Chondrocyte (in vitro differentiated cells): ENCODE measurements at places on chromosomes 4 and X.

DNA sequence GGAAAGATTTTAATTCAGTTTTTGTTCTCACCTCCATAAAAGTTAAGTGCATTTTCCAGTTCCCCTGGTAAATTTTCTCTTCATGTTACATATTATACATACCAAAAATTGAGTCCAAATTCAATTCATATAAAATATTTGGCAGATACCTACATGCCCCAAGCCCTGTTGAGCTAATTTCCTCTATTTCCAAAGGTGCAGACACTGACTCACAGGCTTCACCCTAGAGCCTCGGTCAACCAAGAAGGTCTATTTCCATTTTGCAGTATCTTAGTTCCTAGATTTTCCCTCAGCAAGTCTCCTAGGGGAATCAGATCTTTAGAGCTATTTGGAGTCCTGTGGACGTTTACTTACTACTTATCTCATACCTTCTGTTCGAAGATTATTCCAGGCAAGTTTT is 174.4 kb downstream of the TSPAN5 start:
- no peak for DNase-seq
- peak overlapping the region; percentile 57 for H3K27ac ChIP-seq
- no peak overlapping the region for H3K4me3 ChIP-seq

GRCh38 chrX:149527705-149528104 is 13.1 kb upstream of the EOLA1 start:
- H3K4me1 ChIP-seq: no peaks in the 10 kb centered on the region
- H3K4me3 ChIP-seq: no peak overlapping the region
- H3K27ac ChIP-seq: no peak overlapping the region

DNA sequence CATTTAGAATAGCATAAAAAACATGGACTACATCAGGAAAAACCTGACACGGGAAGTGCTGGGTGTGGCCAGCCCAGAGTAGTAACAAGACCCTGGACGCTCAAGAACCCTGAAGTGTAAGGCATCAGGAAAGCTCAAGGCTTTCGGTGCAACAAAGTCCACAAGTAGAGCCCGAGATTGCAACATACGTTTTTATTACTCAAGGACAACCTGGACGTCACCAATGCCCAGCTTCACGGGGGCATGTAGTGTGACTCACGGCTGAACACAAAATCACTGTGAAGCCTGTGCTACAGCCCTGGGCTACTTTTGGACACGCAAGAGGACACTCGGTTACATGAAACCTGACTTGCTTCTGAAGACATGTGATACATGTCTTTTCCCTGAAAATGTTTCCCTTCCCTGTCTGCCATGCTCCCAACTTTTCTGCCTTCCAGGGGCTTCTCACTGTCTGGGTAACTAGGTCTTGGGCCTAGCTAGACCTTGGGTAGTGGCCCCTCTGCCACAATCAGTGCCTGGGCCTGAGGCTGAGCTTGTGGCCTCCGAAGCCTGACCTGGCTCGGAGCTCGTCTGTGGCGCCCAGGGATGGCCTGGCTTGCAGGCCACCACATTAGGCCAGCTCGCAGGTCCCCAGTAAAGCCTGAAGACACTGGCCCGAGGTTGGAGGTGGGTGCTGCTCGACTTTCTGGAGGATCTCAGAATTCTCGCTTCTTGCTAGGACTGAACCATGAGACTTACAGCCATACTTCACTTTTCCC is 9.2 kb downstream of the IRAK1 start:
- no peaks in the 10 kb centered on the region for H3K27me3 ChIP-seq
- peaks cover 8% of the 10 kb centered on the region for H3K36me3 ChIP-seq

DNA sequence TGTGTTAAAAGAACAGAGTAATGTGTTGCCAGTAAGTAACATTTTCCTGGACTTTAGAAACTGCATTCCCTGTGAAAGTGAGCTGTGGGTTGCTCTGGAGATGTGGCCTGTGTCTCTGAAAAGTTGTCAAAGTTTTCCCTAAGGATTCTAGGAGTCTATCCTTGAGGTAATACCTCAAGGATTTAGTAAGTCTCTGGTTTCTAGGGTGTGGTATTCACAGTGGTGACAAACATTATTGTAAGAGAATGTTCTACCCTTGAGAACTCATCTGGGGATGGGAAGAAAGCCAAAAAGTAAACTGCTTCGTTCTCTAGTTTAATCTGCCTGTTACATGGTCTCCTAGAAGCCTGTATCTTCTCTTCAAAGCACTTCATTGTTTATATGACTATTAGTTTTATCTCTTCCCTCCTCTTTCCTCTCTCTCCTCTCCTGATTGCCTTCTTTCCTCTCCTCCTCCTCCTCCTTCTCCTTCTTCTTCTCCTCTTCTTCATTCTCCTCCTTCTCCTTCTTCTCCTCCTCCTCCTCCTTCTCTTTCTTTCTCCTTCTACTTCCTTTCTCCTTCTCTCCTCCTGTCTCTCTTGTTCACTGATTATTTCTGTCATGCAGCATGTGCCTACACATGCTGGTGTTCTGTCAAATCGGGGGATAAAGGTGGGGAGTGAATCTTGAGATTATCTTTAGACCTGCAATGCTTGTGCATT is 321.3 kb downstream of the PTTG2 start:
- H3K4me3 ChIP-seq: no peak overlapping the region
- H3K4me1 ChIP-seq: peaks cover 16% of the 10 kb centered on the region
- no peaks in the 10 kb centered on the region for H3K27me3 ChIP-seq
- no peaks in the 10 kb centered on the region for H3K36me3 ChIP-seq

DNA sequence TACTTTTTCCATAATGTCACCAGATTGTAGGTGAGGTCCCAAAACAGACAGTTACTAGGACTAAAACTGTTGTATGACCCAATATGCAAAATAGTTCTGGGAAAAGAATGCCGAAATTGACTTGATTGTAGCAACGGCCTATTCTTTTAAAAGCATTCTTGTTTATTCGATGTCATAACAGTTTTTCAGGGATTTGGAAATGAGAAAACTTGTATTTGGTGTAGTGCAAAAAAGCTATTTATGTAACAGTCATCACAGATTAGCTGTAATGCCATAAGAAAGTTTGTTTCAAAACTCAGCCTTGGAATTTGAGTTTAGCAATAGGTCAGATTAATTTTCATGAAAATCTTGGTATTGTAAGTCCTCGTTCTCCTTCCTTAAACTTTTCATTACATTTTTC is 69.2 kb upstream of the DIAPH2 start:
- no peaks in the 10 kb centered on the region for H3K4me1 ChIP-seq
- DNase-seq: no peak
- peaks cover 7% of the 10 kb centered on the region for H3K27me3 ChIP-seq
- no peak overlapping the region for H3K27ac ChIP-seq
- H3K4me3 ChIP-seq: no peak overlapping the region

DNA sequence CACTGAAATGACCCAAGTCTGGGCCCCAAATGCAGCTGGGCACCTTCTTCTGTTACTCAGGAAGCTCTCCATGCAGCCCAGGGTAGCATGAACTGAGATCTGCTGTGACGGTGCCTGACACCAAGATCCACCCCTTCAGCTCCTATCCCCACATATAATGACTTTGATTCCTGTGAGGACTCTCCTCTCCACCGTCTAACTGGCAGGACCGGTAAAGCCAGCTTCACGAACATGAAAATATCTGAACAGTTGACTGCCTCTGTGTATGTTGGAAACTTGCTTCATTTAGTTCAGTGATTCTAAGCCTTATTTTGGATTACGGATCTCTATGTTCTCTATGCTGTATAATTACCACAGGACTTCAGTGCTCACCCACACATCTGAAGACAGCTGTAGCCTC is 115.5 kb upstream of the TMEM150C start:
- H3K4me1 ChIP-seq: no peaks in the 10 kb centered on the region
- DNase-seq: no peak
- H3K27me3 ChIP-seq: no peaks in the 10 kb centered on the region

DNA sequence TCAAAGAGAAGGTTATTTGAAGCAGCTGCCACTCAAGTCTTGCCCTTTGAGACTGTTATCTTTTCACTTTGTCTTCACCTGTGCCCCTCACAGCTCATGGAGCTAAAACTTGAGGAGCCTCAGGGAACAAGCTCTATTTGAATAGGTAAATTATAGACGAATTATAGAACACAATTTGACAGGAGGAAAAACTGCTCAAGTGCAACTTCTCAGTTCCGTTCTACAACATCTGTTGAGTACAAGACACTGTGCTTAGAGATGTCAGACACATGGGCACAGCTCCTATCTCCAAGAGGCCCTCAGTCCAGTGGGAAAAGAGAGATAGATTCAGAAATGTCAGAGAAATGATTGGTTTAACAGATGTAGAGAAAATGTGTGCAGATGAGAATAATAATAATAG is 5.1 kb downstream of the PPP1R2C start:
- no peak overlapping the region for H3K4me3 ChIP-seq
- H3K27ac ChIP-seq: no peak overlapping the region
- no peaks in the 10 kb centered on the region for H3K27me3 ChIP-seq
- H3K4me1 ChIP-seq: no peaks in the 10 kb centered on the region
